ENCODE measurements at places on chromosomes 6 and 20. TPM values are rescaled to one million over a fixed set of nuclear protein-coding genes. Genes with fewer than 3 reads are reported as not detected.

LPIN3 gene
- 11.1 TPM for polyA plus RNA-seq

SMLR1 gene
- polyA plus RNA-seq, result not detected

BTNL2 gene
- not detected for polyA plus RNA-seq

LINC00237 gene
- not detected for polyA plus RNA-seq

SLC26A8 gene
- 0.03 TPM for polyA plus RNA-seq

HLA-DPB1 gene
- 18.7 TPM for polyA plus RNA-seq

ORC3 gene
- polyA plus RNA-seq, result 15.7 TPM
